Caudate nucleus (tissue), 63 donors: ENCODE measurements at places on chromosomes 1 and 21.

- no peak for DNase-seq
Measured at GRCh38 chr1:109892561-109893368, 17.9 kb upstream of the CSF1 start.

DNA sequence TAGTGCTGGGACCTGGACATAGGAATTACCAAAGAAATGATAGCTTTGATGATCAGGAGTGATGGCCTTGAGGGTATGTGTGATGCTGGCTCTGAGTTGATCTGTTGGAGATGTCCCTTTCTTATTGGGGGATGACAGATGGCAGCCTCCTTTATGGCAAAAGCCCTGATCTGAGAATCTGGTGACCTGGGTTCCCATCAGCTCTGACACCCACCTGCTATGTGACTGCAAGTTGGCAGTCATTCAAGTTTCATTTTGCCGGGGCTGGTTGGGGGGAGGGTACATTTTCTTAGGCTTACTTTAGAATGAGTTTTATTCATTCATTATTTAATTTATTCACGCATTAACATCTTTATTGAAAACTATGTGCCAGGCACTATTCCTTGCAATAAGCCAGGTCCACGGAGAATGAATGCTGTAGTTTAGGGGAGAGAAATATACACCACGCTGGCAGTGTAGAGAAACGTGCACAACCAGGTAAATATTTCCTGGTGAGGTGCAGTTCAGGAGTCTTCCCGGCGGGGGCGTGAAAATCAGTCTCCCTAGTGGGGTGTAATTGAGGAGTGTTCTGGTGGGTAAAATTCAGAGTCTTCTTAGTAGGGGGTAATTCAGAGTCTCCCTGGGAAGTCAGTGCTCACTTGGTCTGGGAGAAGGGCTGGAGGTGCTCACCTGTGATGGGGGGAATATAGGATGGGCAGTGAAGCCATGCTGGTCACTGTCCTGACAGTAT is 401.3 kb downstream of the CAMTA1 start:
- no peak for DNase-seq

- DNase-seq = no peak
Measured at GRCh38 chr1:183548116-183548515, 42.1 kb downstream of the NCF2 start.

GRCh38 chr21:16863362-16863905 is 649.4 kb upstream of the CXADR start:
- DNase-seq = no peak

- DNase-seq = no peak
Measured at GRCh38 chr1:246417813-246418564, 89.1 kb downstream of the SMYD3 start.

GRCh38 chr1:219422811-219423598 is 189.9 kb downstream of the ZC3H11B start:
- DNase-seq = no peak

DNA sequence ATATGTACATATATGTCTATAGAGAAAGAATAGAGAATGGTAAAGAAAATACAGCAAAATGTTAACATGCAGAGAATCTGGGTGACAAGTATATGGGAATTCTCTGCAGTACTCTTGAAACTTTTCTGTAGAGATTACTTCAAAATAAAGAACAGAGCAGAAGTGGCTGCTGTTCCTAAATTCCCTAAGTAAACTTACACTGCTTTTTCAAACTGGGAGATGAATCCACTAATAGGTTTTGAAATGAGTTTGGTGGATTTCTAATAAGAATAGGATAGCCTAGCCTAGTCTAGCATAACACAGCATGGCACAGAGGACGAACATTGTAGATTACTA is 450 bp upstream of the CR2 start:
- no peak for DNase-seq

- no peak for DNase-seq
Measured at GRCh38 chr1:246891105-246891504, 40.6 kb downstream of the AHCTF1 start.

DNA sequence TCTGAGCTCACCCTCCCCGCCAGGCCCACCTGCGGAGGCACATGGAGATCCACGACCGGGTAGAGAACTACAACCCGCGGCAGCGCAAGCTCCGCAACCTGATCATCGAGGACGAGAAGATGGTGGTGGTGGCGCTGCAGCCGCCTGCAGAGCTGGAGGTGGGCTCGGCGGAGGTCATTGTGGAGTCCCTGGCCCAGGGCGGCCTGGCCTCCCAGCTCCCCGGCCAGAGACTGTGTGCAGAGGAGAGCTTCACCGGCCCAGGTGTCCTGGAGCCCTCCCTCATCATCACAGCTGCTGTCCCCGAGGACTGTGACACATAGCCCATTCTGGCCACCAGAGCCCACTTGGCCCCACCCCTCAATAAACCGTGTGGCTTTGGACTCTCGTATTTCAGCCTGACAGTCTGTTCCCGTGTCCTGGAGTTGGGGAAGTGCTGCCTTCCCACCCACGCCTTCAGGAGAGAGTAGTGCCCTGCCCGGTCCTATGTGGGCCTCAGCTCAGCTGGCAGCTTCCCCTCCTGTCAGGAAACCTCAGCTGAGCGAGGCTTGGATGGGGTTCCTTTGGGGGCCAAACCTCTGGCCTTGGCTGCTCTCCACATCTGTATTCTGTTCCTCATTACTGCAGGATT is 9.2 kb downstream of the ZBTB48 start:
- no peak for DNase-seq

DNA sequence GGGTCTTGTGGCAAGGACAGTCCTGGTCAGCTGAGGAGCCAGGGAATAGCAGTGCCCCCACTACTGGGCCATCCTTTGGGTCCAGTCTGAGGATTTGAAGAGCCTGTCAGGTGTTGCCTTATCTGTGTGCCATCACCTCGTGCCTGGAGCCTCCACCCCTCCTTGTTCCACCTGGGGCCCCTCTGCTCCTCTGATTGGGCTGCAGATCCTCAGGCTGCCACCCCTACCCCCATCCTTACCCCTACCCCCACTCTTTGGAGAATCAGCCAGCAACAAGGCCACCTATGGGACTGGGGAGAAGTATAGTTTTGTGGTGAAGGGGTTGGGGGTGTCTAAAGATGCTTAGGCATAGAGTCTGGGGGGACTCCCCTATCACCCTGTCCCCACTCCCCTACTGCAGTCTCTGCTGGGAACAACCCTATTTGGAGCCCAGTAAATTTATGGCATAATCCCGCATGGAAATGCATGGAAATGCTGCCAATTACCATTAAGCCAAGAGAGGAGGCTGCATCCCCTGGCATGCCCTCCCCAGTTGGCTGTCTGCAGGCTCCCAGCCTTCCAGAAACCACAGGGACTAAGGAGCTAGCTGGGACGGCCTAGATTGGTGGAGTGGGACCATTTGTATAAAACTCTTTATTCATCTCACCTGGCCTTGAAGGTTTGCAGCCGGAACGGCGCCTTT is 142.7 kb upstream of the CSF3R start:
- no peak for DNase-seq

DNA sequence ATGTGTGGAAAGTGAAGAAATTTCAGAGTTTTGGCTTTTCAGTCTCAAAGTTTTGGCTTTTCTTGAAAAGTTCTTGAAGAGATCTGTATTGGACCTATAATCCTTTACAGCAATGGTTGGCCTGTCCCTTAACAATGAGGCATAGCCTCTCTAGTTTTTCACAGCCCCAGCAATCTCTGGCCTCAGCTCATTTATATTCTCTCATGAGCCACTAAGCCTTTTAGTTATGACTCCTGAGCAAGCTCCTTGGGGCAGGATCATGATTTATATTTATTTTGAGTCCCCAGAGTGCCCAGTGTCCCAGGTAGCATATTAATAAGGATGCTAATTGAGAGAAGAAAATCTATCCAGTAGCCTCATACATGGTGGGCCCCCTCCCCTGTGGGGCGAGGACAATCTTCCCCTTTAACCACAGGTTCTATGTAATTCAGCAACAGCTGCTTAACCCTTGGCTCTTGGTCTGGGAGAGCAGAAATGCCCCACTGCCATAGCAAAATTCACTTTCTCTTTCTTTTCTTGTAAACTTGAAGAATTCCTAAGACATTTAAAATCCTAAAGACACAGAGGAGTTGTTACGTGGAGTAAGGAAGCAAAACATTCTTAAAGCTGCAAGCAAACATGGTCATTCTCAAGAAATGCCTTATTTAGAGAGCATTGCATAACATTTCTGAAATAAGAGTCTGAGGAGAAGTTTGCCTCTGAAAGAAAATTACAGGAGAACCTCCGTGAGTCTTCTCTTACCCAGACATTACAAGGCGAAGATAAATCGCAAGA is 6.3 kb downstream of the NGF start:
- no peak for DNase-seq

DNA sequence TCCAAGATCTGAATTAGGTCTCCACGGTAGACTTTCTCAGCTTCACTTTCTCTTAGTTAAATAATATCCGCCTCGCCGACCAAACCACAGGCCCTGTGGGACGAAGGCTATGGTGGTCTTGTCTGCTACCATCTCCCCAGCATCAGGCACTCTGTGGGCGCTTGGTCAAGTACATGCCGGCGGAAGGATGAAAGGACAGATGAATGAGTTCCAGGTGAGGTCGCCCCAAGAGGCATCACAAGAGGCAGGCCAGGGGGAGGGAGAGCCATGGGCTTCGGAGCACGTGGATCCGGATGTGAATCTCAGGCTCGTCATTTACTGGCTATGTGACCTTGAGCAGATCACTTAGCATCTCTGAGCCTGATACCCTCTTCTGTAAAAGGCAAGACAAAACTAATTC is 33.5 kb downstream of the ECE1 start:
- no peak for DNase-seq

DNA sequence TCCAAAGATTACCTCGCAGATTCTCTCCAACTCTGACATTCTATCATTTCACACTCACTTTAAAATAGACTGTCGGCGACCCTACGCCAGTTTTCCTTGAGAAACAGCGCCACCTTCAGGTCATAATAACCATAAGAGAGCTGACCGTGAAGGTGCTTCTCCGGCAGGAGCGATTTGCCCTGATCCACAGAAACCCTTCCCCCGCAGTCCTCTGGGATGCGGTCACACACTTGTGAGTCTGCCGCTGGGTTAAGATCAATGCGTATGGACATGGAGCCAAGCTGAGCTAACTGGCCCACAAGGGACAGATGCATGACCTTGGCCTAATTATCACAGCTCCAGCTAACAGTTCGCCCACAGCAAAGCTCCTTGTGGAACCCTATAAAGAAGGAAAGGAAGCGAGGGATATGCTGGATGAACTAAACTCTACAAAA is 32.8 kb upstream of the IFNAR2 start:
- peak; percentile 9 for DNase-seq

- no peak for DNase-seq
Measured at GRCh38 chr1:12634696-12635202, 9.1 kb upstream of the AADACL4 start.

- DNase-seq = no peak
Measured at GRCh38 chr1:155294520-155295182, 6.6 kb downstream of the PKLR start.

DNA sequence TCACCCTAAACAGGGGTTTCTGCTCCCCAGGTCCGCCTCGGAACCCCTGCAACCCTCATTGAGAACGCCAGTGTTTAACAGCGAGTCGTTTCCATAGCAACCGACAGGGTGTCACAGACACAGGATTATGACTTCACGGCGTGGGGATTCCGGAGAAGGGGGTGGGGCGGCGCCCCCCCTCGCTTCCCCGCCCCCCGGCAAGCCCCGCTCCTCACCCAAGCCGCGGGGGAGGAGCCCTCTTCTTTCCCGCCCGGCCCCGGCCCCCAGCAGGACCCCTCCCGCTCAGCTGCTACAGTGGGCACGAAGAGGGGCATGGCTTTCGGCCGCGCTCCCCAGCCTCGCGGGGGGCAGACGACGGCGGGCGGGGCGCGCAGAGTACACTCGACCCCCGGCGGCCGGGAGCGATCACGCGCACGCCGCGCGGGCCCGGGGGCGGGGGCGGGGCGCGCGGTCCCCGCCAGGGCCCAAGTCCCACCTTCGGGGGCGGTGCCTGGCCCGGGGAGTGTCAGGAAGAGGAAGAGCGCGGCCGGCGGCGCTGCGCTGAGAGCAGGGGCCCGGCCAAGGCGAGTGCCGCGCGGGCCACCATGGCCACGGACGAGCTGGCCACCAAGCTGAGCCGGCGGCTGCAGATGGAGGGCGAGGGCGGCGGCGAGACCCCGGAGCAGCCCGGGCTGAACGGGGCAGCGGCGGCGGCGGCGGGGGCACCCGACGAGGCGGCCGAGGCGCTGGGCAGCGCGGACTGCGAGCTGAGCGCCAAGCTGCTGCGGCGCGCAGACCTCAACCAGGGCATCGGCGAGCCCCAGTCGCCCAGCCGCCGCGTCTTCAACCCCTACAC is at the start of gene EFHD2:
TSS of gene EFHD2 (plus strand) at position 501 of the 835 bp plus-strand sequence. CDS start at position 585, 84 bp downstream.
- DNase-seq = no peak

DNA sequence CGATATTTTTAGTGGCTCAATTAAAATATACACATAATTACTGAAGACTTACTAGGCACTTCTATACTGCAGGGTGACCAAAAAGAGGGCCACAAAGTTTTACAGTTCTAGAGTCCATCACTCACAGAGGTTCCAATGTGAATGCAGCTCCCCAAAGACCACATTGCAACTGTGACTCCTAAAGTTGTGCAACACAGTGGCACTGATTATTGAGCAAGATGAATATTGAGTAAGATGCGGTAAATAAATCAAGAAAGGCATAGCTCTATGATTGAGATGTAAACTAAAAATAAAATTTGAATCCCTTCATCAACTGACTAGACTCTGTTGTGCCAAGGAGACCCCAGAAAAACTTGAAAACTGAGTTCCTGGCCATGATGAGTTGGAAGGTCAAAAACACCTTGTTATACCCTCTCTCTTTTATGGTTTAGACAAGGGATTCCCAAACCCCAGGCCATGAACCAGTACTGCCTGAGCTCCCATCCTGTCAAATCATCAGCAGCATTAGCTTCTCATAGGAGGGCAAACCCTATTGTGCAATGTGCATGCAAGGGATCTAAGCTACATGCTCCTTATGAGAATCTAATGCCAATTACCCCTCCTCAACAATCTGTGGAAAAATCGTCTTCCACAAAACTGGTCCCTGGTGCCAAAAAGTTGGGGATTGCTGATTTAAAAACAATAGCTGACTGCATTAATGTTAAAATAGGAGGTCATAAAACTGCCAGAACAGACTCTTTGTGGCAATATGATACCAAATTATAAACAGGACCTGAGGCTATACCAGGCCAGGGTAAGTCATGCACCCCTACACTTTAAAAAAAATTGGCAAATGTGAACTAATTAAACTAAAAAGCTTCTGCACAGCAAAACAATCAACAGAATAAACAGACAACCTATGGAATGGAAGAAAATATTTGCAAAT is 94.3 kb downstream of the ADGRL4 start:
- no peak for DNase-seq
